ENCODE measurements at places on chromosomes 4 and X.

GRCh38 chr4:139076016-139076744 is 60.6 kb downstream of the NOCT start:
- DNase-seq: no peak

DNA sequence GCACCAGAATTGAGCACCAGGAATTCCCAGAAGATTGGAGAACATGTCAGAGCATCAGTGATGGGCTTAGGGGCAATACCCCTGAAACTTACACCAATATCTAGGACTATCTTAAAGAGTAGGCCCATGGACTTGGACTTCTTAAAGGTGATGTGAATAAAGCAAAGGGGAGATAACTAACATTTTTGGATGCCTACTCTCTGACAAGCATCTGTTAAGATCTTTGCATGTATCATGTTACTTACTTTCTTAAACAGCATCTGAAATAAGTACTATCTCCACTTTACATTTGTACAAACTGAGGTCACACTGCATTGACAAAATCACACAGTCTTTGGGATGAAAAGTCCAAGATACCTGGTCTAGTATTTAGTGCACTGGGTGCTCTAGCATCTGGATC is 258.6 kb upstream of the ARSJ start:
- DNase-seq: no peak

DNA sequence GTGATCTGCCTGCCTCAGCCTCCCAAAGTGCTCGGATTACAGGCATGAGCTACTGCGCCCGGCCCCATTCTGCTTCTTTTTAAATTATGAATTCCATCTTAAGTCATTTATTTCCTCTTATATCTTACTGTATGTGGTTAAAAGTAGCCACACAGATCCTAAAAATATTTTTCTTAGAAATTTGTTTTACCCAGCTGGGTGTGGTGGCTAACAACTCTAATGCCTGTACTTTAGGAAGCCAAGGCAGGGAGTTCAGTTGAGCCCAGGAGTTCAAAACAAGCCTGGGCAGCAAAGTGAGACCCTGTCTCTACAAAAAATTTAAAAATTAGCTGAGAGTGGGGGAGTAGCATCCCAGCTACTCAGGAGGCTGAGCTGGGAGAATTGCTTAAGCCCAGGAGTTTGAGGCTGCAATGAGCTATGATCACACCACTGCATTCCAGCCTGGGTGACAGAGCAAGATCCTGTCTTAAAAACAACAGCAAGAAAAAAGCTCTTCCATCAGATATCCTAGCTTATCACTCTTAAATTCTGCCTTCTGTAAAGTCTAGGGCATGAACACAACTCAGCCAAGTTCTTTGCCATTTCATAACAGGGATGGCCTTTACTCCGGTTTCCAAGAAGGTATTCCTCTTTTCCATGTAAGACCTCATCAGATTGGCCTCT is 15.1 kb upstream of the AFF1 start:
- DNase-seq: no peak

DNA sequence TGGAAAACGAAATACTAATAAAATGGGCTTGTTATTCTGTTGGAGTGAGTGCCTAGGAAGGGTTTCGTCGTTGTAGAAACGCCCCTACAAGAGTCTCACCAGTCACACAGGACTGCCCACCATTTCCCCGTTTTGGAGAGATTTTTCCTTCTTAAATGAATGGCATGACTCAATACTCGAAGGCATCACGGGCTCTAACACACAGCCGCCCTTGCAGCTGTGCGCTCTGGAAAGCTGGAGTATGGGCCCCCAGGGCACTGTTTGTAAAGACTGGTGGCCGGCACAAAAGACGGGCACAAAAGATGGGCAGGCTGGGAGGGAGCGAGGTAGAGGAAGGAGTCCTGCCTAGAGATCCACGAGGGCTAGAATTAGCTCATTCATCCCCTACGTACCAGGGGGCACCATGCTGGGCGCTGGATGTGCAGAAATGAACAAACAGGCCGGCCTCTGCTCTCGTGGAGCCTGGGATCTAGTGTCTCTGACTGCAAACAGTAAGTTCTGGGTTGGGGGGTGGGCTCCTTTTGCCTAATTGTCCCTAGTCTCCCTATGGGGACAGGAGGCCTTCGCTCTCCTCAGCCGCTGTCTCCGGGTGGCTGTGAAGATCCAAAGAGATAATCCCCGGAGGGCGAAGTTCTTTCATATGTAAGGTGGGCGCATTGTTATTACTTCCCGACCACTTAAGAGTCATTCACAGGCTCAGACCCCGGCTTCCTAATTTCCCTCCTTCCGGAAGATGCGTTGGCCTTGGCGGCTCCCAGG is 1.0 kb upstream of the SFRP2 start:
- DNase-seq: no peak

DNA sequence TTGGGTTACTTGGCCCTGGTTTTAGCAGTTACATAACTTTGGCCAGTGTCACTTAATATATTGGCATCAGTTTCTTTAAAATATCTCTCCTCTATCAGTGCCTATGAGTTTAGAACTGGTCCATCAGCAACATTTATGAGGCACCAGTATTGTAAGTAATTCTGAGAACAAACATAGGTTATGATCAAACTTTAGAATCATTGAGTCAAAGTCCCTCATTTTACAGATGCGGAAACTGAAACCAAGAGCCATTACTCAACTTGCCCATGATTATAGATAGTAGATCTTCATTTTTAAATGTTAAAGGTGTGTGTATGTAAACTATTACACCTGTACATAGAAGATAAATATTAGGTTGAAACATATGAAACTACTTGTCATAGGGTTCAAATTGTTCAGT is 4.5 kb downstream of the NIPAL1 start:
- no peak for DNase-seq

Measured in activated CD4-positive, alpha-beta T cell treated with anti-CD3 and anti-CD28 coated beads, Interleukin-2, amount 50 U/mL, for 48 hours (primary cell).